GM23338 (cell line): ENCODE measurements at places on chromosomes 4 and X. TPM values are rescaled to one million over a fixed set of nuclear protein-coding genes. Genes with fewer than 3 reads are reported as not detected.

- H3K27me3 ChIP-seq = no peaks in the 10 kb centered on the region
- DNase-seq = peak; percentile 44
- no peak overlapping the region for H3K27ac ChIP-seq
- no peaks in the 10 kb centered on the region for H3K36me3 ChIP-seq
- H3K4me3 ChIP-seq = no peak overlapping the region
Observed at GRCh38 chr4:104210420-104210819, 284.3 kb downstream of the CXXC4 start.

ATP2B3 gene
- total RNA-seq = 0.17 and 0.54 TPM in 2 replicates

NHS gene
- total RNA-seq = 5.6 and 8.2 TPM in 2 replicates

DNA sequence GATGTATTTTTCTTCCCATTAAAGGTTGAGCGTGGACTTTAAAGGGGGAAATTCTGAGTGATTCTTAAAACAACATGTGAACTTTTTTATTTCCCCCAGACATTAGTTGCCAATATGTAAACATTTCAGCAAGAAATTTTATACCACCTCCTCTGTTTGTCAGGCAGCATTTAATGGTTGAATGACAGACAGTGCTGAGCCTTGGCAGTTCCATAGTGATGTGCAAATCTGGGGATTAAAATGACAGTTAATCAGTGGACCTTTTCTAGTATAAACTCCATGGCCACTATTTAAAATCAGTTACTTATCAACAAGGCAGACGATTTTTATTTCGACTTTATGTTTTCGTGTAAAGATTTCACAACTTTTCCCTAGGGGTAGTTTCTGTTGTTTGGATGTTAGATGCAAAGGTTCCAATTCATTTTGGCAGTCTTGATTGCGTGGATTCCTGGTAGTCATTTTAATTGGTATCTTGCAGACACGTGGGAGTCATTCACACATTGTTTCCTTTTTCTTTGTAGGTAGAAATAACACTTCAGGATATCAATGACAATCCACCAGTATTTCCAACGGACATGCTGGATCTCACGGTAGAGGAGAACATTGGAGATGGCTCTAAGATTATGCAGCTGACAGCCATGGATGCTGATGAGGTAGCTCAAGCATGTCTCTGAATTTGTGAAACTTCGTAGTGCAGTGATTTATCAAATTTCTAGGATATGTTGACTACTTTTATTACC, 83.7 kb downstream of the FAT4 start:
- H3K4me1 ChIP-seq = no peaks in the 10 kb centered on the region
- H3K27me3 ChIP-seq = no peaks in the 10 kb centered on the region
- no peak overlapping the region for H3K4me3 ChIP-seq
- no peaks in the 10 kb centered on the region for H3K36me3 ChIP-seq
- DNase-seq = no peak

GRCh38 chr4:135124196-135124595, 922.6 kb upstream of the PABPC4L start:
- no peak overlapping the region for H3K27ac ChIP-seq
- no peak for DNase-seq
- no peaks in the 10 kb centered on the region for H3K36me3 ChIP-seq
- H3K4me3 ChIP-seq = no peak overlapping the region

- no peak for DNase-seq
- no peak overlapping the region for H3K27ac ChIP-seq
- no peaks in the 10 kb centered on the region for H3K27me3 ChIP-seq
Observed at GRCh38 chr4:16757080-16757521, 141.3 kb downstream of the LDB2 start.

ZDHHC15 gene
- 4.3 and 4.7 TPM in 2 replicates for total RNA-seq

DNA sequence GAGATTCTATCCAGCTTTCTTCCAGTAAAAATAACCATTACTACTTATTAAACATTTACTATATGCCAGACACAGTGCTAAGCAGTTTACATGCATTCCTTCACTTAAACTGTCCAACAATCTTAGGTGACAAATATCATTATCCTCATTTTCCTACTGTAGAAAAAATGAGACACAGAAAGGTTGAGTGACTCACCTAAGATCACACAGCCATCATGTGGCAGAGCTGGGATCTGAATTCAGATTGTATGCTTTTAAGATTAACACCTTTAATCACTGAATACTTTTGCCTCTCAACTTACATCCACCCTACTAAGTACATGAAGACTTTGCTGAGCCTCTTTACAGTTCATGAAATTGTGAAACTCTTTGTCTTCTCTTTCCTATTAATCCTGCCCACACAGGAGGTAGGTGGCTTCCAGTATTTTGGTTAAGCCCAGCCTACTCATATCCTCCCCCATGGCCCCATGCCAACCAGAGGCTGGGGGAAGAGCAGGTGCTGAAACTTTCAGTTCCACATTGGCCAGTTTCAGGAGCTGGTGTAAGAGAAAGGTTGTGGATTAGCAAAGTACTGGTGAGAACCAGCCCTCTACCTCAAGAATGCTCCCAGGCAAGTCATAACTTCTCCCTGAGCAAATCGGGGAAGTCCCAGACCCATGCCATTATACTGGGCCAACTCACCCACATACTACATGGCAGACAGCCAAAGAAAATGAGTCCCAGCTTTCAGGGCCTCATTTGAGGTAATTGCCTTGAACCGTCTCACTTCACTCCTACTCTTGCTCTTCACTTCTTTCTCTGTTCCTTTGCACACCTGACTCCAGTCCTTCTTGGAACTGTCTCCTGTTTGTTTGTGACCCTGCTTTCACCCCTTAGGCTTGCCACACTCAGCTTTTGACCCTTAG, 211.1 kb downstream of the GUCY2F start:
- H3K4me3 ChIP-seq = no peak overlapping the region
- no peaks in the 10 kb centered on the region for H3K36me3 ChIP-seq
- no peak overlapping the region for H3K27ac ChIP-seq

DNA sequence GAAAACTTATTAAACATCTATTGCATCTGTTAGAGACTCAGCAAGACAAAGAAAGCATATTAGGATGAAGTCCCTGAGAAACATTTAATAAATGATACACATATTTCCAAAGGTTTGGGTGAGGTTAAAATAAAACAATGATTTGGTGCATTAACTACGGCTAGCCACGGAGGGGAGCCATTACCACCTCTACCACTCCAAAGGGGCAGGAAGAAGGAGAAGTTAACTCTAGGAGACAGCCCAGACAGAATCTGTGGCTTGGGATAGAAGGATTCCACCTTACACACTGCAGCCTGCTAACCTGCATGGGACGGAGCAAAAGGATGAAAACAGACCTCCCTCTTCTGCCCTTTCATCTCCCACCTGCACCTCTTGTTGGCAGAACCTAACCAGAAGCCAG, 189.1 kb upstream of the C1QTNF7 start:
- DNase-seq = peak; percentile 74
- no peak overlapping the region for H3K4me3 ChIP-seq
- H3K36me3 ChIP-seq = no peaks in the 10 kb centered on the region
- H3K27ac ChIP-seq = no peak overlapping the region
- H3K4me1 ChIP-seq = no peaks in the 10 kb centered on the region

GABRE gene
- 4.2 and 8.3 TPM in 2 replicates for total RNA-seq

- DNase-seq = no peak
- H3K4me3 ChIP-seq = no peak overlapping the region
- no peaks in the 10 kb centered on the region for H3K4me1 ChIP-seq
- H3K27me3 ChIP-seq = no peaks in the 10 kb centered on the region
Observed at GRCh38 chrX:123486297-123486696, 246.6 kb downstream of the THOC2 start.

BCORL1 gene
- total RNA-seq = 2.2 and 2.6 TPM in 2 replicates

NALF2 gene
- total RNA-seq = 8.0 and 10.5 TPM in 2 replicates

GRCh38 chr4:71807469-71807868, 23.6 kb upstream of the GC start:
- no peak overlapping the region for H3K27ac ChIP-seq
- 0 out of 2 replicates have a peak, but pooled peaks cover 3% of the 10 kb centered on the region for H3K36me3 ChIP-seq
- peaks cover 3% of the 10 kb centered on the region; the same call in 1 of the 2 replicates for H3K4me1 ChIP-seq

MTHFD2L gene
- total RNA-seq = 24.4 and 29.2 TPM in 2 replicates

ASB12 gene
- total RNA-seq = 0.39 and 1.2 TPM in 2 replicates

DNA sequence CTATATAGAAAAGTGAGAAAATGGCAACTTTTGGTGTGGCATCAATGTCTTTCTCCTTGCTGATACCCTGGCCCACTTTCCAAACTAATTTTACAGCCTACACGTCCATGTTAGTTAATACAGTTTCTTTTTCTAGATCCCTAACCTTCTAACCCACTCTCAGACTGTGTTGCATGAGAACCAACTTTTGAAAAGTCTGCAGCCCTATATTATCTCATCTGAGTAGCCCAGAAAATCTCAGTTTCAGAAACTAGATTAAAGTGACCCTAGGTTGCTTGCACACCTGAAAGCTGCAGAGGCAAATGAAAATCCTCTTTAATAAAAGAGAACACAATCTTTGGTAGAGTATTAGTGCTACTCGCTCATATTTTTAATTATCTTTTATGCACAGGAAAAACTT, 371.6 kb upstream of the EMCN start:
- no peak overlapping the region for H3K27ac ChIP-seq
- H3K36me3 ChIP-seq = 0 out of 2 replicates have a peak, but pooled peaks cover 3% of the 10 kb centered on the region
- peaks cover 11% of the 10 kb centered on the region for H3K4me1 ChIP-seq
- no peaks in the 10 kb centered on the region for H3K27me3 ChIP-seq
- no peak for DNase-seq

DNA sequence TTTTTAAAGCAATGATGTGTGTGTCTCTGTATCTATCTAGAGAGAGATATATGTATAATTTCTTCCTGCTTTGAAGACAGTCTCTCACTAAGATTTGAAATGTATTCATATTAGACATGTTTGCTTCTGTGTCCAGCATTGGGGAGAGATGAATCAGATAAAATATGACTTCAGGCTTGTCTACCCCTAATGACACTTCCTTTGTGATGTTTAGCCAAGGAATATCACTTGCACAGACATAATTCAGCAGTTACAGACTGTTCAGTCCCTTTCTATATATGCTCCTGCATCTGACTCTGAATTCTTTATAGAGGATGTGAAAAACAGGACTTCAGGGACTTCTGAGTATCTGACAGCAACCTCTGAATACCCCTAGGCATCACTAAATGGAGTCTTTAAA, 158.4 kb downstream of the DCLK2 start:
- peaks cover 13% of the 10 kb centered on the region for H3K4me1 ChIP-seq
- no peak overlapping the region for H3K4me3 ChIP-seq
- no peaks in the 10 kb centered on the region for H3K27me3 ChIP-seq
- no peaks in the 10 kb centered on the region for H3K36me3 ChIP-seq

HSFX3 gene
- not detected in 2 replicates for total RNA-seq

AREG gene
- total RNA-seq = not detected in 2 replicates

LRRC66 gene
- 0.08 and 0.24 TPM in 2 replicates for total RNA-seq

CCDC110 gene
- 0.97 and 5.4 TPM in 2 replicates for total RNA-seq

GRCh38 chr4:181877329-181877848, 365.8 kb upstream of the TENM3 start:
- no peak overlapping the region for H3K27ac ChIP-seq
- DNase-seq = no peak
- no peak overlapping the region for H3K4me3 ChIP-seq
- 0 out of 2 replicates have a peak, but pooled peaks cover 7% of the 10 kb centered on the region for H3K4me1 ChIP-seq
- H3K27me3 ChIP-seq = no peaks in the 10 kb centered on the region

CDS1 gene
- 20.3 and 22.6 TPM in 2 replicates for total RNA-seq
